ENCODE measurements at places on chromosomes 7 and 10.

GRCh38 chr7:70566671-70567070 lies 565.3 kb upstream of the GALNT17 start:
- no peak overlapping the region for H3K4me3 ChIP-seq
- no peak overlapping the region for H3K27ac ChIP-seq
- no peak for DNase-seq
- no peaks in the 10 kb centered on the region for H3K4me1 ChIP-seq
- no peaks in the 10 kb centered on the region for H3K27me3 ChIP-seq

DNA sequence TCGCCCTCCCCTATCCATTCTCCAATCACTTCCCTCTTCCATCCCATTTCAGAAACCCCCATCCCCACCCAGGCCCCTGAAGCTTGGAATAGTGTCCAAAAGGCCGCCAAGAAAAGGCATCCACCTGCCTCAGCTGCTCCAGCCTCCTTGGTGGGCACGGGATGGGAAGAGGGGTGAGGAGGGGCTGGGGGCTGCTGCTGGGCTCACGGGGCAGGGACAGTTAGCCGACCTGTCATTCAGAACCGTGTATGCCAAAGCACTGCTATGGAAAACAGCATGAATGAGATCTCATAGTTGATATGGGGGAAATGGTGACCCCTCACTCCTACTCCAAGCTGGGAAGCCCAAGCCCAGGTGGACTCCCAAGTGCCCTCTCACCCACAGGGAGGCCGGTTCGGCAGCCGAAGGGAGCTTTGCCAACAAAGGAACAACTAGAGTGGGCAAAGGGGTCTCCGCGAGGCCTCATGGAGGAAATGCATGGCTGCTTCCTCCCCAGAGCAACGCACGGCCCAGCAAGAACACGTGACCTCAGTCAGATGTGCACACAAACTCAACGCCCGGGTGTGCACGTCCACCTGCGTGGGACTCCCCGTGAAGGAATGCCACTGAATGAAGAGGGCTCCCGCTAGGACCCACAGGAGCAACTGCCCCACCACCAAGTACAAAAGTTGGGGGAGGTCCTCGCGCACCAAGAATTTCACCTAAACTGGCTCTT lies 52.5 kb downstream of the EBF3 start:
- no peak overlapping the region for H3K4me3 ChIP-seq
- no peak overlapping the region for H3K27ac ChIP-seq
- H3K27me3 ChIP-seq = no peaks in the 10 kb centered on the region
- no peaks in the 10 kb centered on the region for H3K36me3 ChIP-seq

DNA sequence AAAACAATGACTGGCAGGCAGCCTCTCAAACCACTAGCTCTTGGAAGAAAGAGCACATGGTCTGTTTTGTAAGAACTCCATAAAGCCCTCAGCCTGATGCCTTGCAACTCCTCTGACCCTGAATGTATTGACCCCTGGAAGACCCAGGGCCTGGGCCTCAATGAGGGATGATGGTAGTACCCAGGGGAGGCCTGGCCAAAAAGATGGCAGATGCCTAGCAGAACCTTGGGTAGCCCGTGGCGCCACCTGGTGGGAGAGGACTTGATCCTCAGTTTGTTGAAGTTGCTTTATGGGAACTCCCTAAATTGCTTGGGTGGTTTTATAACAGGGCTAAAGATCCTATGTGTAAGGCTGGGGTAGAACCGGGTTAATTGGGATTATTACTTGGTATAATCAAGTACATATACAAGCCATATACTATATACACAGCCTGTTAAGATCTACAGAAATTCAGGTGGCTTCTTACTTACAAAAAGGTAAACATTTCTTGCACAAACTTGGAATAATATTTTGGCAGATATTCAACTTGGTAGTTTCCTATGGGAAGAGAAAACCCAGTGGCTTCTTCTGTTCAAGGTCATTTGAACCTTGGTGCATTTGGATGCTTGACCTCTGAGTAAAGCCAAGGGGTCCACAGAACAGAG lies 95.8 kb upstream of the CACUL1 start:
- no peaks in the 10 kb centered on the region for H3K27me3 ChIP-seq
- no peaks in the 10 kb centered on the region for H3K4me1 ChIP-seq
- no peaks in the 10 kb centered on the region for H3K36me3 ChIP-seq
- no peak overlapping the region for H3K27ac ChIP-seq
- H3K4me3 ChIP-seq = no peak overlapping the region
- peak; percentile 71 for DNase-seq

DNA sequence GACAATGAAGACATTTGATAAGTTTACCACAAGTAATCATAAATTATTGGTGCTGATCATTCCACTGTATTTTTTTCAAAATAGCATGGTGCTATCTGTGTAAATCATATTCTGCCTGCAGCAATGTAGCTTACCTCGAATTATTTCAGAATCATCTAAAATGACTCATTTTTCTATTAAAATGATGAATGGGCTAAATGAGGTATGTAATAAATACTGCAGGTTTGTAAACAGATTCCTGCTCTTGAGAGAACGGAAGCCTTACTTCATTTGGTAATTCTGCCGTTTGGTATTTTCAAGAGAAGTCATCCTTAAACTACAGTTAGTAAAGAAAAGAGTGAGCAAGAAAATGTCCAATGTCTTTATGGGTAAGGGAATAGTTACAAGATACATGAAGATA lies 115.9 kb downstream of the CHCHD3 start:
- DNase-seq = no peak
- H3K4me1 ChIP-seq = no peaks in the 10 kb centered on the region
- no peaks in the 10 kb centered on the region for H3K36me3 ChIP-seq
- H3K4me3 ChIP-seq = no peak overlapping the region

DNA sequence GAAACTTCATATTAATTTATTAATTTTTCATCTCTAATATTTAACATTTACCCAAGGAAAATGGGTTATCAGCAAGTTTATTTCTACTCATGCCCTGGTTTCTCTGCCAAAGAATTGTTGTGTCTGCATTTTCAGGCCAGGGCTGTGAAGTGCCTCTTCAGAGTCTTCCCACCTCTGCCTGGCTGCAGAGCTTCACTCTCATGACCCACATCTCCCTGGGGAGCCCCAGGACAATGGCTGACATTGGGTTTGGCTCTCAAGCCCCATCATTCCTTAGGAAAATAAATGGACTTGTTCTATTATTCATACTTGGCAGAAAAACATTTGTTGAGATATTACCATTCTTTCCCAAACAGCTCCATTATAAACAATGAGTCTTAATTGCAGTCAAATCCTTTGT lies 30.3 kb downstream of the CACNA2D1 start:
- H3K36me3 ChIP-seq = no peaks in the 10 kb centered on the region
- no peaks in the 10 kb centered on the region for H3K27me3 ChIP-seq
- H3K27ac ChIP-seq = no peak overlapping the region
- no peaks in the 10 kb centered on the region for H3K4me1 ChIP-seq
- H3K4me3 ChIP-seq = no peak overlapping the region

GRCh38 chr10:128880159-128880725 lies 586.8 kb upstream of the MGMT start:
- no peaks in the 10 kb centered on the region for H3K4me1 ChIP-seq
- no peaks in the 10 kb centered on the region for H3K27me3 ChIP-seq
- DNase-seq = no peak
- no peaks in the 10 kb centered on the region for H3K36me3 ChIP-seq

DNA sequence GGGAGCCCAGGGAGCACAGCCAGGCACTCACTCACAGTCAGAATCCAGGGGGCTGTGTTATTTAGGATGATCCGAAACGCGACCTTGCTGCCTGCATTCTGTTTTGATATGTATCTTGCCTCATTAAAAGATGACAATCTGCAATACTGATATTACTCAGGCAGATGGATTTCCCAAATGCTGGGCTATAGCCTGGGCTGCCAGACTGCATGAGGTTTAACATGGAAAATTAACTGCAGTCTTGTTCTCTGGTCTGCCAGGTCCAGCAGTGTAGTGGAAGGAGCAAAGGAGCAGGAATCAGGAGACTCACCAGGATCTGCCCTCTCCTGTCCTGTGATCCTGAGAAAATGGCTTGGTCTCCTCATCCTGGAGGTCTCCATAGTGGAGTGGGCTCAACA lies 258.1 kb downstream of the PAXIP1 start:
- H3K4me3 ChIP-seq = no peak overlapping the region
- no peak for DNase-seq
- no peaks in the 10 kb centered on the region for H3K27me3 ChIP-seq
- no peaks in the 10 kb centered on the region for H3K36me3 ChIP-seq
- H3K4me1 ChIP-seq = no peaks in the 10 kb centered on the region

DNA sequence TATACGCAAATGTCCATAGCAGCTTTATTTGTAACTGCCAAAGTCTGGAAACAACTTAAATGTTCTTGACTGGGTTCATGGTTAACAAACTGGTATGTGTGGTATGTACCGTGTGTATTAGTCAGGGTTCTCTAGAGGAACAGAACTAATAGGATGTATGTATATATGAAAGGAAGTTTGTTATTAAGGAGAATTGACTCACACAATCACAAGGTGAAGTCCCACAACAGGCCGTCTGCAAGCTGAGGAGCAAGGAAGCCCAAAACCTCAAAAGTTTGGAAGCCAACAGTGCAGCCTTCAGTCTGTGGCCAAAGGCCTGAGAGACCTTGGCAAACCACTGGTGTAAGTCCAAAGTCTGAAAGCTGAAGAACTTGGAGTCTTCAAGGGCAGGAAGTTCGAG lies 66.8 kb downstream of the TMEM168 start:
- H3K4me3 ChIP-seq = no peak overlapping the region
- no peaks in the 10 kb centered on the region for H3K27me3 ChIP-seq
- H3K36me3 ChIP-seq = no peaks in the 10 kb centered on the region
- no peaks in the 10 kb centered on the region for H3K4me1 ChIP-seq

- peak overlapping the region; percentile 57 for H3K27ac ChIP-seq
- H3K4me3 ChIP-seq = no peak overlapping the region
- H3K4me1 ChIP-seq = no peaks in the 10 kb centered on the region
- no peaks in the 10 kb centered on the region for H3K36me3 ChIP-seq
- DNase-seq = no peak
Measured at GRCh38 chr7:36775676-36776075, 51.4 kb upstream of the AOAH start.

- peak; percentile 37 for DNase-seq
- H3K36me3 ChIP-seq = no peaks in the 10 kb centered on the region
- peak overlapping the region; percentile 86 for H3K27ac ChIP-seq
Measured at GRCh38 chr7:13988731-13989125, 738 bp downstream of the ETV1 start.
